ENCODE measurements at places on chromosomes 12 and 14.
A peak's percentile ranks its signal among the peaks of the same experiment; 100 is the strongest.

GRCh38 chr14:50928002-50928635 lies 16.2 kb downstream of the PYGL start:
- no peaks in the 10 kb centered on the region for H3K27me3 ChIP-seq
- no peak for DNase-seq
- no peaks in the 10 kb centered on the region for H3K4me1 ChIP-seq
- H3K27ac ChIP-seq = no peak overlapping the region

GRCh38 chr12:68580911-68581310 lies 29.8 kb upstream of the RAP1B start:
- no peak overlapping the region for H3K4me3 ChIP-seq
- no peaks in the 10 kb centered on the region for H3K36me3 ChIP-seq
- no peak for DNase-seq

DNA sequence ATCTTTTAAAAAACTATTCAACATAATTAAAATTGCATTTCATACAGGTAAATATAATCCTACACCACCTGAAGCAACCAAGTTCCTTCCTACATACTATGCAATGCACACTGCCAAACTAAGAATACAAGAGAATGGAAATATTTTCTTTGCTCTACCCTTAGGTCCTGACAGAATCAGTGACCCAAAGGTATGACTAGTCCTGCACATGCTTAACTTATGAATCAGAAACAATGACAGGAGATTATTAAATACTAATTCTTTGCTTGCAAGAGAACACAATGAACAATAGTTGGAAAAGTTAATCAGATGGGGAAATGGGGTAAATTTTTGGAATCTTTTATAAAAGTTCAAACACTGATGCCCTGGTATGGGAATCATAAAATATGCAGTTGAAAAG lies 220.1 kb downstream of the SOX5 start:
- no peak for DNase-seq
- no peak overlapping the region for H3K4me3 ChIP-seq
- H3K4me1 ChIP-seq = no peaks in the 10 kb centered on the region
- H3K27ac ChIP-seq = no peak overlapping the region
- H3K36me3 ChIP-seq = no peaks in the 10 kb centered on the region
- H3K27me3 ChIP-seq = no peaks in the 10 kb centered on the region

GRCh38 chr14:66401449-66402095 lies 84.6 kb upstream of the CCDC196 start:
- H3K4me3 ChIP-seq = no peak overlapping the region
- H3K27ac ChIP-seq = no peak overlapping the region
- H3K4me1 ChIP-seq = no peaks in the 10 kb centered on the region
- DNase-seq = peak; percentile 9
- no peaks in the 10 kb centered on the region for H3K27me3 ChIP-seq

Data from stomach (tissue), 19 donors.